ENCODE measurements at places on chromosomes 5 and 9.

- DNase-seq = peak; percentile 64
Observed at GRCh38 chr9:27353474-27354229, 56.7 kb upstream of the EQTN start.

DNA sequence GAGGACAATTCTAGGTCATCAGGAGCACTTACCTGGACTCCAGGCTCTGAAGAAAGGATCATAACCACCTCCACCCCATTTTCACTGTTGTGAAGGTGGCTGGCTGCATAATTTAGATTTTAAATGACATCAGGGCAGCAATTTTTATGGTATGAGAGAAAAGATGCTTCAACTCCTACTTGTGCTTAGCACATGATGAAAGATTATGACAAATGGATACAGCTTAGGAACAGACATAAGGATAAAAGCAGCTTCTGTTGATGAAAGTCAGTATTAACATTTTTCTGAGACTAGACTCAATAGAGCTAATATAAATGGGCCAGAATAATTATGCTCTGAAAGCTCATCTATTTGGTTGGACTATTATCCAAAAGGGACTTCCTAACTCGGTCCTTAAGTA, 72.2 kb downstream of the SIL1 start:
- DNase-seq = no peak

GRCh38 chr9:136361754-136362449, 1.6 kb downstream of the DNLZ start:
- no peak for DNase-seq

DNA sequence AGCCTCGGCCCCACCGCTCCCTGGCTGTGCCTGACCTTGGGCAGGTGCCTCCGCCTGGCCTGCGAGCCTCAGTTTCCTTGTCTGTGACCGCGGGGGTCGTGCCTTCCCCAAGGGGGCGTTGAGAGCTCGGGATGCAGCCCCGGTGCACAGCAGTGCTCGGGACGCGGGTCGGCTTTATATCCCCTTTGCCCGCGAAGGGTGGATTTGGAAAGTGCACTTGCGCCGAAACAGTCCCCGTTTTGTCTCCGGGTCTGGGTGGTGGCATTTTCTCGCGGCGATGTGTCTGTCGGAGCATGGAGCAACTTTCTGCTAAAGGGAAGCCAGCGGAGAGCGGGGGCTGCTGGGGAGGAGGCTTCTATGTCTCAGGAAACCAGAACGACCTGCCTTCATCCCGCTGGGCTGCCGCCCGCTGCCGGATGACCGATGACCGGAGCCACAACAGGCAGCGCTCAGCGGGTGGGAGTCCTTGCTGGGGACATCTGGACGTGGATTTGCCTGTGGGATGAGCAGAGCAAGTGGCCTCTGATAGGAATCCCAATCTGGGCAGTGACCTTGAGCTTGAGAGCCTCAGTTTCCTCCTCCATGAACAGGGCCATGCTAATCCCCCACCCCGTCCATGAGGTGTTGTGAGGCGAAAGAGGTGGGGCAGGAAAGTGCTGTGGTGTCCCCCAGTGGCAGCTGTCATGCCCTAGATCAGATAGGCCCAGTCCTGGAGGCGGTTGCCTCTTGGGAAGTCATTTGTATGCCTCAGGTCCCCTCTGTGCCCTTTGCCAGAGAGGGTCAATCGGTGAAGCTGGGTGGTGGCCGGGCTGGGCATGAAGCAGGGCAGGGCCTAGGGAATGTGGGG, 651 bp downstream of the HRH2 start:
- no peak for DNase-seq

DNA sequence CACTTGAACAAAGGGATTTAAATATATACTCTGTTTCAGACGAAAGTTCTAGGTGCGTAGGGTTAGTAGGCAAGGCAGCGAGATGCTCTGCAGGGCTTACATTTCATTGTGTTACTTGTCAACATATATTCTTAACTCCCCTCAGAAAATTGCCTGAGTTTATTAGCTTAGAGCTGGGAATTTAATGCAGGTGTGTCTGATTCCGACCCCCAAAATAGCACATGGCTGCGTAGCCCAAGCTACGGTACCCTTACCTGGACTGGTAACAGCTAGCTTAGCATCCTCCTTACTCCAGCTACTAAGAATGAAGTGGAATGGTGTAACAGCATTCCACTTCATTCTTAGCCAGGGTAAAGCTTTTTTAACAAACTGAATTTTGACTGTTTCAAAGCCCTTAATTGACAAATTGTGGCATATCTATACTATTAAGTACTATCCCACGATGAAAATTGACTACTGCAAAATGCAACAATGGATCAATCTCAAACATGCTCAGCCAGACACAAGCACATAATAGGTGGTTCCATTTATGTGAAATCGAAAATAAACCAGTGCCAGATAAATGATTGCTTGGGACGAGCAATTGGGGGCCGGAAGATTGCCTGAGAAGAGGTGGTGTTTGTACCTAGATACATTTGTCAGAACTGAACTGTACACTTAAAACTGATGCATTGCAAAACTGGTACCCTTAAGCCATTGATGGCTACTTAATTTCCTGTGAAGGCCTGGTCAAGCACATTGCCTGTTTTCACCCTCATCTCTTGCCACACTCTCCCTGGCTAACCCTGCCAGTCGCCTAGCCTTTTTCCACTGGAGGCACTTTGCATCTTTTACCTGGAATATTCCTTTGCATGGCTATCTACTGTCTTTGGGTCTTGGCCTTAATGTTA, 3.0 kb upstream of the FGF18 start:
- no peak for DNase-seq

DNA sequence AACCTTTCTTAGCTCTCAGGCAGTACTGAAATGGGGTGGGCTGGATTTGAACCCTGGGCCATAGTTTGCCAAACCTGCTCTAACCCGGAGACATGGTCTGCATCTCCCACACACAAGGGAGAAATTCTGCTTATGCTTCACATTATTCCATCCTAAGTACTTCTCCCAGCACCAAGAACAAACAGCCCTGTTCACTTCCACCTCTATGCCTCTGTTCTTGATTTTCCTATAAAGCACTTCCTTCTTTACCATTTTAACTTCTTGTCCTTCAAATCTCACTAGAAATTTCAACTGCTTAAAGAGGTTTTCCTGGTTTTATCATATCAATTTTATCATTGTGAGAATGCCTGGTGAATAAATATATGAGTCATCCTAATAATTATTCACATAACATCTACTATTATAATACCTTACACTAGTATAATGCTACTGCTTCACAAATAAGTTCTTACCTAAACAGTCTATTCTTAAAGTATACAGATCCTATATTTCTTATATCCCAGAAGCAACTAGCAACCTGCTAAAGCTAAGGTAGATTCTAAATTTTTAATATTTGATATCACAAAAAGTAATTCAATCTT, 12.7 kb downstream of the FEM1C start:
- no peak for DNase-seq

DNA sequence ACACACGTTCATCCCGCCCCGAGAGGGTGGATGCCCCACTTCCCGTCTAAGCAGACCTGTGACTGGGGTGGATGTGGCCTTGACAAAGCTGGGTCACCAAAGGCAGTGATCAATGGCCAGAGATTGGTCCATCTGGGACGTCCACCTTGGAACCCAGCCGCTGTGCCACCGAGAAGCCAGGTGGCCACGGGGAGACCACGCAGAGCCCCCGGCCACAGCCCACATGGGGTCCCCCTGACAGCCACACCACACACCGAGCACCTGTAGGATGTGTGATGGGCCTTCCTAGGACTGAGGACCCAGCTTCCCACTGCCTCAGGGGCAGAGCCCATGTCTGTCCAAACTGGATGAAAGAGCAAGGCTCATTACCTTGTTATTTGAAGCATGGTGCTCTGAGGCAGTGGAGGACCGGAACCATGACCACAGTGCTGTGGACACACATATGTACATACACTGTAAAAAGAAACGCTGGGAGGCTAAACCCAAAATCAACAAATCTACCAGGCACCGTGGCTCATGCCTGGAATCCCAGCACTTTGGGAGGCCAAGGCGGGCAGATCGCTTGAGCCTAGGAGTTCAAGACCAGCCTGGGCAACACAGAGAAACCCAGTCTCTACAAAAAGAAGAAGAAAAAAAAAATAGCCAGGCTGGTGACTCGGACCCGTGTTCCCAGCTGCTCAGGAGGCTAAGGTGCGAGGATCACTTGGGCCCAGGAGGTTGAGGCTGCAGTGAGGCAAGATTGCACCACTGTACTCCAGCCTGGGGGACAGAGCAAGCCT, 50.1 kb downstream of the MRPL36 start:
- DNase-seq = no peak

DNA sequence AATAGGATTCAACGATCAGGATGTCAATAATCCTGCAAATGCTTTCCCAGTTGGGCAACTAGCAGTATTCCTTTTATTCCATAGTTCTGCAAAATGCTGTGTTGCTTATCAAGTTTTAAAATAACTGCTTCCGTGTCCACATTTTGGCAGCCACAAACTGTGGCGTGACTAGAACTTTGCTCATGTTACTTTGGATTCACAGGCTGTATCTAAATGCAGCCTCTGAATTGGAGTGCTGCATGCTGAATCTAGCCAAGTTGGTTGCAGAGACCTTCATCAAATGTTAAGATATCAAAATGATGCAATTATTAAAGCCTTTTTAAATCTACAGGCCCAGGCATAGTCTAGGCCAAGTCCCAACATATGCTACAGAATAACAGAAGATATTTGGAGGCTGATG, 249.2 kb downstream of the NR2F1-AS1 start:
- DNase-seq = no peak

- no peak for DNase-seq
Observed at GRCh38 chr5:74851684-74852353, 14.4 kb downstream of the FAM169A start.

DNA sequence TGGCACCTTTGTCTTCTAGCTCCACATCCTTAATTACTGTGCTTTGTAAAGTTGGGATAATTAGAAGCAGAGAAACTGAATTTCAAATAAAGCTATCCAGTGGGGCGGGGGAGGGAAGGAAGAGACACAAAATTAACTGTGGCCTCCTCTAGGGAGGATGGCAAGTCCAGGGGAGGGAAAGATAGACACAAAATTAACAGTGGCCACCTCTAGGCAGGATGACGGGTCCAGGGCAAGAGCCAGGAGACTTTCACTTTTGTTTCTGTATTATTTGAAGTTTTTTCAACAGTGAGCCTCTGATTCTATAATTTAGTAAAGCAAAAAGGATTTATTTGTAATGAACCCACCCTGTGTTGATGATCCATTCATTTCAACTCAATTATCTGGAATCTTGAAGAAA, 335.9 kb downstream of the MSX2 start:
- no peak for DNase-seq

- no peak for DNase-seq
Observed at GRCh38 chr5:145887976-145888574, 15.3 kb upstream of the GRXCR2 start.

- DNase-seq = no peak
Observed at GRCh38 chr5:81222285-81222684, 10.8 kb upstream of the CKMT2 start.

- DNase-seq = no peak
Observed at GRCh38 chr5:155912291-155912690, 414.7 kb upstream of the SGCD start.

Measured in anterior cingulate cortex (tissue), 58 donors.